ENCODE measurements at places on chromosomes 16 and 17.

GRCh38 chr17:16945663-16946218 lies 26.2 kb downstream of the TNFRSF13B start:
- DNase-seq: no peak

DNA sequence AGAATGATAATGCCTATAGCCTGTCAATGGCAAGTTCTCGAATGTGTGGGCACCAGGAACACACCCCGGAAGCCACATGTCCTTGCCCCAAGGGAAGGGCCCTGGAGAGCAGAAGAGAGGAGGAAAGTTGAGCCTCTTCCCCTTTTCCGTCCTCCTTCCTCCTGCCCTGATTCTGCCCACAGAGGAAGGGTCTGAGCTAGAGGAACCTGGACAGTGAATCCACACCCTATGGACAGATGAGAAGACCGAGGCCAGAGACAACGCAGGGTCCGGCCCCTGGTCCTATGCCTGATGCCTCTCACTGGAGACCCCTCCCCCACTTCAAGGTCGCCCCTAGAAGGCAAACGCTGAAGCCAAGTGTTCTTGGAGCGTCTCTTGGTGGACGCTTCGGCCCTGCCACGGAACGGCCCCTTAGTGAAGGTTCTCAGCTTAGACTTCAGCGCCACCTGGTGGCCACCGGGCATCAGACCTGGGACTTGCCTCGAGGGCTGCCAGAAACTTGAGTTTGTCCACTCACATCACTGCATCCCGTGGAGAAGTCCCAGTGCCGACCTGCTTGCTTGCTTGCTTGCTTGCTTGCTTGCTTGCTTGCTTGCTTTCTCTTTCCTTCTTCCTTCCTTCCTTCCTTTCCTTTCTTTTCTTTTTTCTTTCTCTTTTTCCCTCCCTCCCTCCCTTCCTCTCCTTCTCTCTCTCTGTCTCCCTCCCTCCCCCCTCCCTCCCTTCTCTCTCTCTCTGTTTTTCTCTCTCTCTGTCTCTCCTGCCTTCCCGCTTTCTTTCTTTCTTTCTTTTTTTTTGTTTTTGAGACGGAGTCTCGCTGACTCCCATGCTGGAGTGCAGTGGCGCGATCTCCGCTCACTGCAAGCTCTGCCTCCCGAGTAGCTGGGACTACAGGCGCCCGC lies 20.6 kb upstream of the SPNS3 start:
- DNase-seq: peak; percentile 79

- DNase-seq: no peak
These were observed 79.5 kb upstream of the CCL1 start for GRCh38 chr17:34442387-34443111.

DNA sequence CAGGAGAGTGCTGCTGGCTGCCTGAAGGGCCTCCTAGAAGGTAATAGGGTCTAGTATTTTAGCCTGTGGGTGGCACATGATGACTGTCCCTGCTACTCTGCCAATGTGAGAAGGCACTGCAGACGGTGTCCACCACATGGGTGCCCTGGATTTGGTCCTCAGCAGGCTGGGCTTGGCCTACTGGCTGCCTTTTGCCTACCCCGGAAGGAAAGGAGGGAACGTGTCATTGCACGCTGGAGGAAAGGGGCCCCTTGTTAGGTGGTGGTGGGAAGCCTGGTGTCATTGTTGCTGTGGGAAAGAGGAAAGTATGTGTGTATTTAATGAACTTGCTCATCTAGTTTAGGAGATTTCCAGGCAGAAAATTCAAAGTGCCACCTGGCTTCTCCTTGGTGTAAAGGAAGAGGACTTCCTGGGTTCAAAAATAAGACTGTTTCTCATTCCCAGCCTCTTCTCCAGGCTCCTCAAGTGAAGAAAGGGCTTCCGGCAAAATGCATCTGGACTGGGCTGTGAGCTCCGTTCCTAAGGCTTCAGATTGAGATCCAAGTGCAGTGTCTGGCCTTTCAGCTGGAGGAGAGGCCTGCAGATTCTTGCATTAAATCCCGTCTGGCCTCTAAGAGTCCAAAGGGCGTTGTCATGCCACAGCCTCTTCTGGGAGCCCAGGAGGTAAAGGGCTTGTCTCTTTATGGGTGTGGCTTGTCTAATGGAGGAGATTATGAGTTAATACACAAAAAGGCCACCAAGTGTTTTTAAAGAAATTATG lies 55.1 kb downstream of the RPTOR start:
- no peak for DNase-seq

GRCh38 chr17:58513965-58514769 lies at the start of gene MTMR4:
Gene MTMR4, minus strand, starts transcription at chr17:58514638. Its CDS starts 231 bp downstream, at chr17:58514407.
- DNase-seq: peak; percentile 80

DNA sequence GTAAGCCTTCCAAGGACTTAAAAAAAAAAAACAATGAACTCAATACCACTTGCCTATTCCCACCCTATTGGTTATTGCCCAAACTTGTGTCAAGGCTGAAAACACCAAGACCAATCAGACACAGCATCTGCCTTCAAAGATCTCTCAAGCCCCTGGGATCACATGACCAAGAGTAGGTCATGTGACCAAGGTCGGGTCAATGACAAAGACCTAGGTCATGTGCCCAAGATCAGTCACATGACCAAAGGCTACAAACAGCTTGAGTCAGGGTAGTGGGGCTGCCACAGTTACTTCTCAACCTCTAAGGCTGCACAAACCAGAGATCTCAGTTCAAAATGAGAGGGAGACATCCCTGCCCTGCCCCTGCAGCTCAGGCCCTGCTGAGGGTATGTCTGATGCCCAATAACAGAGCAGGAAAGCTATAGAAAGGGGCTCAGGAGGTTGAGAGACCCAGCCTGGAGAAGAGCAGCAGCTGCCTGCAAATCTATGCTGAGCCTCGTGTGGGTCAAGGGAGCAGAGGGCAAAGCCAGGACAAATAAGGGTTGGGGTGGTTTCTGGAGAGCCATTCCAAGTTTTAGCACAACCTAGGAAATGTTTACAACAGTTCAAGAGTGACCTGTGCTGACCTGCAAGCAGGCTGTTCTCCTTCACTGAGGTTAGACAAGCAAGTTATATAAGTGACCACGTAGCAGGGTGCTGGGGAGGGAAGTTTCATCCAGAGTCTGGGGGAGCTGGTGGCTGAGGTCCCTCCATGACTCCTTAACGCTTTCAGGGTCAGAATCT lies 48.8 kb downstream of the PIMREG start:
- DNase-seq: no peak

DNA sequence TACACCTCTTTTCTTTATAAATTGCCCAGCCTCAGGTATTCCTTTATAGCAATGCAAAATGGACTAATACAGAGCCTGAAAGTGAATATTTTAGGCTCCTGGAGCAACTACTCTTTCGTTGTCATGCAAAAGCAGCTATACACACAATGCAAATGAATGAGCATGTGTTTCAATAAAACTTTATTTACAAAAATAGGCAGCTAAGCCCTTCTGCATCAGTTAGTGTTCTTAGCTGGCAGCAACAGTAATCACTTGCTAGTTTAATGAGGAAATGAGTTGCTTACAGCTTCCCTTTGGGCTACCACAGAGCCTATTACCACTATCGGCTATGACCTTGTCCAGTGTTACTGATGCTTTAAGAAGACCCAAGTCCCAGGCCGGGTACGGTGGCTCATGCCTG lies 402.9 kb downstream of the XYLT1 start:
- DNase-seq: no peak

- no peak for DNase-seq
These were observed 51.1 kb downstream of the SLC6A2 start for GRCh38 chr16:55706739-55707384.

GRCh38 chr16:50593410-50594150 lies 45.4 kb downstream of the NKD1 start:
- no peak for DNase-seq

GRCh38 chr17:13756763-13757162 lies 155.0 kb upstream of the HS3ST3A1 start:
- no peak for DNase-seq

GRCh38 chr17:74070998-74071679 lies 132.3 kb upstream of the RPL38 start:
- DNase-seq: no peak

DNA sequence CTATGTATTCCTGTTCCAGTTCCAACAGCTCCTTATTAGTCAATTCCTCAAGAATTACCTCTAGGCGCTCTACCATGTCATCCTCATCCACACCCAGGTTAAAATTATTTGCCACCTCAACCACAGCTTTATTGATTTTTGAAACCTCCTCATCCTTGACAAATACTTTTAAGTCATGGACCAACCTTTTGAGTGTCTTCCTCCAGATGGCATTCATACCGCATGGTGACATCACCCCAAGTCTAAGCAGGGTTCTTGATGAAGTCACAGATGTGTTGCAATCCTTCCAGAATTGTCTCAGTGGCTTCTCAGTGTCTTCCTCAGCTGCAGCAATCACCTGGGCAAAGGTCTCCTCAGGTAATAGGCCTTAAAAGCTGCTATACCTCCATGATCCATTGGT lies 40.1 kb downstream of the BCL7C start:
- no peak for DNase-seq

DNA sequence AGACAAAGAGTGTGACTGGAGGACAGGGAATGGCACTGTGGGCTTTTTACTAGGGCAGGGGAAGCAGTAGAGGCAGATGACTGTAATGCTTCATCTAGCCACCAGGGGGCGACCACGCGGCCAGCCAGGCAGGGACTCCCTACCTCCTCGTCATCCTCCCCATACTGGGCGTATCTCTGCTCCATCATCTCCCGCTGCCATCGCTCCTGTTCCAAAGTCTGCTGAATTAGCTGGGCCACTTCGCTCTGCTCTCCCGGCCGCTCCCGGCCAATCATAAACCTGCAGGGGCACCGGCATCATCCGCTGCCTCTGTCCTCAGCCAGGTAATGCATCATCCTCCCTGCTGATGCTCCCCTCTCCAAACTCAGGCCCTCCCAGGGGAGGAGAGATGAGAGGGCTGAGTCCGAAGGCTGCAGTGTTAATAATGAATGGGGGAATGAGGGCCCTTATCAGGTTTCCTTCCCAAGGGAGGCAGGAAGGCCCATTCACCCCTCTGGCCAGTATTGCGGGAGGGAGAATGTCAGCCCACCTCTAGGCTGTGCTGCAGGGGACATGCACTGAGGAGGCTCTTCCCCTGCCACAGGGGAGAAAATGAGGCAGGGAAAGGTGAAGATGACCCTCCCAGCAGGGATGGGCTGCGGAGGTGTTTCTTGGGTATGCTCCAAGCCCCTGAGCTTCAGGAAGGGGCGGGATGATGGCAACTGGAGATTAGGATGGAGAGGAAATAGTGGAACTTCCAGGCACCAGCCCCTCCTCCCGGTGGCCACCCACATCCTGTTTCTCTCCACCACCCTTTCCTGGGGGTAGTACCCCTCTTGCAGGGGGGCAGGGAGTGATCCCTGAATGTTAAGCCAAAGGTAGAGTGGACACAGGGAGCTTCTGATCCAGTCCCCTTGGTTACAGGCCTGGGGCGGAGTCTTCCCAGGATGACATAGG lies 10.3 kb upstream of the SAMD14 start:
- DNase-seq: peak; percentile 23

- DNase-seq: no peak
These were observed 25.3 kb downstream of the DBNDD1 start for GRCh38 chr16:89993971-89994370.

DNA sequence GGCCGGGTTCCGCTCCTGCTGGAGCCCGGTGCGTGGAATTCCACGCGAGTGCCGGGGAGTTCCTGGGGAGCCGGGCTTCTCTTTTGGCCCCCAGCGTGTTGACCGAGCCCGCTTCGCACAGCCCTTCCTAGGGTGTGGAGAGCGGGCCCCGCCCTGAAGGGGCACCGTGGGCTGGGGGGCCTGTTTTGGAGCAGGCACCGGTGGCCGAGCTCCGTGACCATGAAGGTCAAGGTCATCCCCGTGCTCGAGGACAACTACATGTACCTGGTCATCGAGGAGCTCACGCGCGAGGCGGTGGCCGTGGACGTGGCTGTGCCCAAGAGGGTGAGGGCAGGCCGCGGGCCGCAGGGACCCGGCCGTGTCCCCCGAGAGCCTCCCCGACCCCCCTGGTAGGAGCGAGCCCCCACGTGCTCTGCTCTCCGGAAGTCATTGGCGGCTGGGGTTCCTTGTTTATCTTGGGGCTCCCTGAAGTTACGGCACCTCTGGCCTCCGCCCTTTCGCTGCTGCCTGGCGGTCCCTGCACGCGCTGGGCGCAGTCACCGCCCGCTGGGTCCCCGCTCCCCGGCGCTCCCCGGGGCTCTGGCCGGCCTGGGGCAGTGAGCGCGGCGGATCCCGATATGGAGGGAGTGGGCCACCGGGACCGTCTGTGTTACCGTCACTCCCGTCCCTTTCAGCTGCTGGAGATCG lies 528 bp downstream of the HAGHL start:
- no peak for DNase-seq

- no peak for DNase-seq
These were observed 33.4 kb downstream of the PSME3IP1 start for GRCh38 chr16:57152096-57153093.

- no peak for DNase-seq
These were observed 405.7 kb upstream of the SALL1 start for GRCh38 chr16:51556694-51557340.

GRCh38 chr17:13775450-13775849 lies 173.7 kb upstream of the HS3ST3A1 start:
- DNase-seq: no peak

GRCh38 chr16:17520561-17520960 lies 49.8 kb upstream of the XYLT1 start:
- DNase-seq: no peak

DNA sequence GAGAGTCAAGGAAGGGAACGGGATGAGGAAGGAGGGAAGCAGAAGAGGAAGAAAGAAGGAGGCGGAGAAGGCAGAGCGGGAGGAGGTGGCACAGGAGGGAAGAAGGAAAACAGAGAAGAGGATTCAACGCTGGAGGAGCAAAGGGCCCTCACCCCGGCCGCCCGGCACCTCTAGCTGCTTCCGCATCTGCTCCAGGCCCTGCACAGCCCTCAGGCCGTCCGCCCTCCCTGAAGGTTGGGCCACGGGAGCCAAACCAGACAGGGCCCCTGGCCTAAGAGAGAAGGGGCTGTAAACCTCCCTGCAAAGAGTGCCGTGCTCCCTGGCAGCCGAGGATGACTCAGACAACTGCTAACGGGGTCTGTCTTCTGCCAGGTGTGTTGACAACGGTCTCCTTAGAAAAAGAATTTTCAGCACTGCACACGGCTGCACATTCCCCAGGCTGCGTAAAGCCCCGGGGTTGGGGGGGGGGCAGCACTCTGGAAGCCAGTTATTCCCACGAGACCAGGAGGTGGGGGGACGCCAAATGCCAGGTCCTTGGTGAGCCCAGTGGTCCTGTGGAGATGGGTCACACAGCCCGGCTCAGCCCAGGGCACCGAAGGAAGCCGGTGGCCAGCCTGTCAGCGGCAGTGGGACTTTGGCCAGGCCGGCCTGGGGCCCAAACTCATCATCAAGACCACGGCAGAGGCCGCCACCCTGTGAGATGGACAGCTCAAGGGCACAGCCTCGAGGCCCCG lies 29.1 kb downstream of the MRM3 start:
- DNase-seq: no peak

GRCh38 chr17:76681222-76682137 lies 29.3 kb downstream of the MXRA7 start:
- DNase-seq: peak; percentile 17
